ENCODE measurements at places on chromosomes 5 and 9.
A peak's percentile ranks its signal among the peaks of the same experiment; 100 is the strongest.

GRCh38 chr5:11502783-11503182 lies 401.5 kb downstream of the CTNND2 start:
- no peak for DNase-seq

GRCh38 chr9:27125936-27126335 lies 16.9 kb downstream of the TEK start:
- no peak for DNase-seq

- no peak for DNase-seq
Measured at GRCh38 chr5:149759986-149760853, 30.1 kb downstream of the PPARGC1B start.

GRCh38 chr5:141772281-141772680 lies 90.3 kb upstream of the ARAP3 start:
- DNase-seq = no peak

DNA sequence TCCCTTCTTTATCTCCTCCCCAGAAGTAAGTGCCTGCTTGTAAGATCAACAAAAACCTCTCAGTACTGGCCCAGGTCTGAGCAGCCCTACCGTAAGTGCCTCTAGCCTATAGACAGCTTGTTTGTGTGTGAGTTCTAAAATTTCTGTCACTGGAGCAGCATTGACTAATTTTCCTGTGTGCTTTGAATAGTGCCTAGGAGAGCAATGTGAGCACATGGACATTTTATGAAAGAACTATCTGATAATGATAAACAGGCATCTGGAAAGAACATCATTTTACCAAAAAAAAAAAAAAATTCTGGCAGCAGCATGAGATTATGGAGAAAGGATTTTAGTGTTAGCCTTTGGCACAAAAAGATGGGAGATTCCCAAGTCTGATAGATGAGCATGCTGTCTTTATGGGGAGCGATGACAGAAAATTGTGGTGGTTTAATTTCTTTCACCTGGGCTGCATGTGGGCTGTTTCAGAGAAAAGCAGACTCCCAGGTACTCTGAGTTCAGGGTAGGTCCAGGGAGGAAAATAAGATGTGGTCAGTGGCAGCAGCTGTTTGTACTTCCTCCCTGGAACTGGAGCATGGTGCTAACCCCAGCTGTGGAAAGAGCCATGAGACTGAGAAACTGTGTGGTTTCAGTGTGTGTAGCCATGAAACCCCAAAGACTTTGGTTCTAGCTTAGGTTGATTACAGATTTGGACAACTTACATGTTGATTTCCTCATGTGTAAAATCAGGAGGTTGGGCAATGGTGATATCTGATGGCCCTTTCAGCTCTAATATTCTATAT lies 419.9 kb downstream of the NTRK2 start:
- no peak for DNase-seq

- DNase-seq = no peak
Measured at GRCh38 chr9:78031444-78031892, at the start of gene GNAQ. GNAQ (minus strand) TSS chr9:78031811; CDS start chr9:78031235, 576 bp downstream.

GRCh38 chr5:21121213-21121612 lies 1133.2 kb upstream of the CDH18 start:
- DNase-seq = no peak

GRCh38 chr5:72523960-72524582 lies 16.9 kb upstream of the ZNF366 start:
- peak; percentile 36 for DNase-seq

GRCh38 chr9:98191671-98192502 lies 550 bp downstream of the CORO2A start:
- DNase-seq = peak; percentile 50

DNA sequence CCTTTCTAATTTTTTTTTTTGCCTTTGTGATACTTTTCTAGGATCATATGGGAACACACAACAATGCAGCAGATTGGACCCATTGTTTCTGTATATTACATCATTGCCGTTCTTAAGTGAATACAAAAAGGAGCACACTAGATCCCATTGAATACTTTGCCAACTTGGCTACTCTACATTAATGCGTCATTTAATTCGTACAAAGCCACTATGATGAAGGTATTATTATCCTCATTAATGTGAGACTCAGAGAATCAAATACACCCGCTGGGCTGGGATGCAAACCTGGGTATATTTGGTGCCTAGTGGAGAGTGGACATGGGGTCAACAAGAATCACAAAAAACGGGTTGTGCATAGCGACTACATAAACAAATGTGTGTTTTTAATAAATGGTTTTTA lies 31.9 kb downstream of the OR2K2 start:
- DNase-seq = no peak

- DNase-seq = no peak
Measured at GRCh38 chr5:163770625-163771024, 265.2 kb downstream of the MAT2B start.

GRCh38 chr5:96381526-96381925 lies 51.5 kb downstream of the PCSK1 start:
- no peak for DNase-seq

DNA sequence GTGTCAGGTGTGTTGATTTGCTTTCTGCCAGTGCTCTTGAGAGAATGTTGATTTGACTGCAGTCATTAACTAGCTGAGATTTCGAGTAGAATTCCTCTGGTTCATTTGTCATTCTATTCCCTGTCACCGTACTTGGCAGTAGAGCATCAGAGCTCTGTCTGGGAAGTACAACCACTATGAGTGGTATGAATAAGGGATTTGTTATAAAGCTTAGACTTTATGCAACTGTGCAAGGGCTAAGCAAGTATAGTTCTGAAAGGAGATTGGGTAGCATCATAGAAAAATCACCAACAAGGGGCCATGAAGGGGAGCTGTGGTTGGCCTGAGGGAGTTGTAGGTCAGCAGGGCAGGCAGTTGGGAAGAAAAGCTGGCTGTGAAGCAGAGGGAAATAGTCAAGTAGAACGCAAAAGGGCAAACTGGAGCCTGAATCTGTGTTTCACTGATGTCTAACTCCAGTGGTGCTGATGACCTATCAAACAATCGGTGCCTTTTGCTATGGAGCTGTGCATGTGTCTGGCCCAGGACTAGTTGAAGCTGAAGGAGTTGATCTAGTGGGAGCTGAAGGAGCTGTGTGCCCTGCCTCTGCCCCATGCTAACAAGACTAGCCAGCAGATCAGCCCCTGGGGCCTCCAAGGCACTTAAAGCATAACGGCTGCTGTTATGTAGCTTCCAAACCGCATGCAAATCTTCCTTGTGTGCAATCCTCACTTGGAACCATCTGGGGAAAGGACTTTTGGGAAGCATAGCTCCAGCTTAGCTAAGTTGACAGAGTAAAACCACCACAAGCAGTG lies 110.0 kb downstream of the SLC28A3 start:
- DNase-seq = no peak

- no peak for DNase-seq
Measured at GRCh38 chr5:113039934-113040285, 63.3 kb downstream of the DCP2 start.

DNA sequence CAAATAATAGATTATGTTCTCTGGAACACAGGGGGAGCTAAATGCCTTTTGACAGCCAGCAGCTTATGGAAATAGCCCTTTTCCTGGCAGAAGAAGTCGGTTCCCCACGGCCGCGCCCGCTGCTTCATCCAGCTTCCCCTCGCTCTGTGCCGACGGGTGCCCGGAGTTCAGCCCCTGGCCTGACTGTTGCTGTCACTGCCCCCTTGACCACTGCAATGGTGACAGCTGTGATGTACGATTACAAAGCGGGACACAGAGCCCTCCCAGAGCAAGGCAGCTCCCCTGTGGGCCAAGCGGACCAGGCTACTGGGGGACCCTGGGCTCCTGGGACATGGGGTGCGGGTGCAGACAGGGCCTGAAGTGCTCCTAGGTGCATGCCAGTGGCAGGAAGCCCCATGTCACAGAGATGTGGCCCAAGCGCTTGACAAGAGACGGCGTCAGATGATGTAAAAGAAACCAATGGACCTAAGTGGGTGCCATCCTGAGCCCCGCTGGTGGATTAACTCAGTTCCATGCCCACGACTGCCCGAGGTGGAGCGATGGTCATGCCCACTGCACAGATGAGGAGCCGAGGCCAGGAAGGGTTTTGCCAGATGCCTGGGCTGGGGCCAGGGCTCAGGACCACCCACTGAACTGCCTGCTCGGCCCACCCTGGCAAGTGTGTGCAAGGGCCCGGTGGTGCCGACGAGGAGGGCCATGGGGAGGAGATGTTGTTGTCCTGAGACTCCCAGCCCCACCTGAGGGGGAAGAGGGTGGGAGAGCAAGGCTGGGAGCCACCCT lies 13.2 kb upstream of the CLPTM1L start:
- DNase-seq = no peak

DNA sequence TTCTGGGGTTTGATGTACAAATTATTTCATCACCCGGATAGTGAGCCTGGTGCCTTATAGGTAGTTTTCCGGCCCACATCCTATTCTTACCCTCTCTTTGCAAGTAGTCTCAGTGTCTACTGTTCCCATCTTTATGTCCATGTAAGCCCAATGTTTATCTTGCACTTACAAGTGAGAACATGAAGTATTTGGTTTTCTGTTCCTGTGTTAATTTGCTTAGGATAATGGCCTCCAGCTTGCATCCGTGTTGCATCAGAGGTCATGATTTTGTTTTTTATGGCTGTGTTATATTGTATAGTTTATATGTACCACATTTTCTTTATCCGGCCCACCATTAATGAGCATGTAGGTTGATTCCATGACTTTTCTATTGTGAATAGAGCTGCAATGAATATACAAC lies 136.5 kb downstream of the PRR16 start:
- no peak for DNase-seq

DNA sequence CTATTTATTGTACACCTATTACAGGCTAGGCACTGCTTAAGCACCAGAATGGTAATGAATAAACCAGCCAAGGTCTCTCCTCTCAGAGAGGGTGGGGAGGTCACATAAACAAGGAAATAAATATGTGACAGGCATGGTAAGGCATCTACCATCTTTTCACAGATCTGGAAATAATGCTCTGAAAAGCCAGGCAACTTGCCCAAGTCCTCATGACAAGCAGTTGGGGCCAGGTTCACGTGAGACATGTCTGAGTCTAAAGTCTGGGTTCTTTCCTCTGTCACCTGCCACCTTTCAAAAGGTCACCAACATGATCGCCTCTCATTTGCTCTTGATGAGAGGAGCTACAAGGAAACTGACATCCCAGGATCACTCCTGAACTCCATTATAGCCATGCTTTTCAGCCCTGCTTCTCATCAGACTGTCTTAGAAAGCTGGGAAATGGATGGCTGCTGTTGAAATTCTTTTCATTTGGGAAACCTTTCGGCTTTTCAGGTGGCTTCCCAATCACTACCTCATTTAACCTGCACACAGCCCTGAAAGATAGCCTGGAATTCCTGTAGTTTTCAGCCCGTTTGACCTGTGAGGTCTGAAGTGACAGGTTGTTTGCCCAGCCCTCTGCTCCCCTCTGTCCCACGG lies 123.1 kb downstream of the CRB2 start:
- peak; percentile 9 for DNase-seq

- DNase-seq = no peak
Measured at GRCh38 chr5:313806-314376, 7.6 kb upstream of the AHRR start.

DNA sequence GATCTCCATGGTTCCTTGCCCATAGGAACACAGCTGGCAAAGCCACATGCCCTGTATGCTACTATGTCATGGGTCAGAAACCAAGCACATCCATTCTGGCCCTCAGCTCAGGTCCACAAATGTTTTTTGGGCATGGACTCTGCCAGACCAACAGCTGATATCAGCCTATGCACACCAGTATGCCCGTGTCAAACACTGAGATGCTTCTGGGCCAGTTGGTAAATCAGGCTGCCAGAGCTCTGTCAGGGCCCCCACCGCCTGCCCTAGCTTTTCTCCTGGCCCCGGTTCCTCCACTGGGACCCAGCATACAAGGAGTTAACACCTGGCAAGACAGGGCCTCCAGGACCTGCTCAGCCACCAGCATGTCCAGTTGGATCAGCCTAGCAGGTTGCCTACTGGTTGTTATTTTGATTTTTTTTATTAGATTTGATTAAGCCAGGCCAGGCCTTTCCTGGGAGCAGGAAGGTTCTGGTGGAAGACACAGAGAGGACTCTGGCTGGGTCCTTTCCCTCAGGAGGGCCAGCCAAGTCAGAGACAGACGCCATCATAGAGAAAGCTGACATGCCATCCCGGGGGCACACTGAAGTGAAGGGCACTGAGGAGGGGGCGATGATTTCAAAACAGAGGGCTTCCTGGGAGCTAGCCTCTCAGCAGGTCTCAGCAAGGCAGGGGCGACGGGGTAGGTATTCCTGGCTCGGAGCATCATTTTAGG lies 65.8 kb downstream of the TSTD2 start:
- DNase-seq = peak; percentile 54

GRCh38 chr5:149450199-149450598 lies 71.1 kb upstream of the IL17B start:
- DNase-seq = no peak

- DNase-seq = no peak
Measured at GRCh38 chr9:114086009-114086408, 7.9 kb upstream of the AMBP start.

DNA sequence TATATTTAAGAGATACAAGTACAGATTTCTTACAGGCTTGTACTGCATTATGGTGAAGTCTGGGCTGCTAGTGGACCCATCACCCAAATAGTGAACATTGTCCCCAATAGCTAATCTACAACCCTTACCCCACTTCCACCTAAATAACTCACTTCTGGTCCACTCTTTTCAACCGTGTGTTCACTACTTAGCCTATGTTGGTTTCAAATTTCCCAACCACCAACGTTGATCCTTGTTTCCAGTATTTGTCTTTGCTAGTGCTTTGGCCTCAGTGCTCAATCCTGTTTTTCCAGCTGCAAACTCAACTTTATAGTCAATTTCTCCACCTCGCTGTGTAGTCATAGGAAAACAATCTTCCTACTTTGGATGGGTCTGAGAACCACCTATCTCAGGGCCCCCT lies 45.3 kb upstream of the TTC39B start:
- DNase-seq = no peak

GRCh38 chr5:153476767-153477166 lies 13.7 kb upstream of the GRIA1 start:
- DNase-seq = no peak

DNA sequence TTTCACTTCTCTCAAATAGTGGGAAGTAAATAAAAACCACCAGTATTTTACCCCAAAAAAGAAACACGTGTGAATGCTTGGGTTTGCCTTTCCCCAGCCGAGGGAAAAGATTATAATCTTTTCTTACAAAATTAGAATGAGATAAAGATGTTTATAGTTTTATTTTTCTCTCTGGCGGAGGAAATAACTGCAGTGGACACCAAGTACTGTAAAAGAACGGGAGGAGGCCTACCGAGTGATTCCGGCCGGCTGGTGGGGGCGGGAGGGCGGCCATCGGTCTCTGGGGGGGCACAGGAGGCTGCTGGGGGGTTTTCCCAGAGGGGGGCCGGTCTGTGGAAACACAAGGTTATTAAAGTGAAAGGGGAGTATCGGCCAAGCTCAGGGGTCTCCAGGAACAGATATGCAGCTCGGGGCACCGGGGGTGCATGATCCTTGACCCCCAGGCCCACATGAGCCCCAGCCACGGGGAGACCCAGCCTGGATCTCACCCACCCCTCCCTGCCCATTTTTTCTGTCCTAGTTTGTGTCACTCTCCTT lies 29.4 kb downstream of the LCP2 start:
- no peak for DNase-seq

DNA sequence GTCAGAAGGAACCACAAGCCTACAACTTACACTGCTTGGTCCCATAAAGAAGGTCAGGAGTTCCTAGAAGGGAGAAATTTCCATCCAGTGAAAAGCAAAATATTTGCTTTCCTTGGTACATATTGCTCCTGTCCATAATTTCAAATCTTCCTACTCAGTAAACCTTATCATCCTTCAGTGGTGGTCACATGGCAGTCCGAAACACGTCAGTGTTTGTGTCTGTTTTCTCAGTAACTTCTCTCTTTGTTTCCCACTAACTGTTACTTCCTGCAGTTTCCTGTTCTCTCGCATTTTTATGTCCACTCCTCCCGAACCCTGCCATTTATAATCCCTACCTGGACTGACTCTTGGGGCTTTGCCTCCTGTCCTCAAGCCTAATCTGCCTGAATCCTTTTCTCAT lies 129.1 kb downstream of the FANCC start:
- DNase-seq = no peak

All from cerebellar cortex (tissue), 1 donor.